Central memory CD4-positive, alpha-beta T cell (primary cell): ENCODE measurements at places on chromosomes 16 and 17.
A peak's percentile ranks its signal among the peaks of the same experiment; 100 is the strongest.

DNA sequence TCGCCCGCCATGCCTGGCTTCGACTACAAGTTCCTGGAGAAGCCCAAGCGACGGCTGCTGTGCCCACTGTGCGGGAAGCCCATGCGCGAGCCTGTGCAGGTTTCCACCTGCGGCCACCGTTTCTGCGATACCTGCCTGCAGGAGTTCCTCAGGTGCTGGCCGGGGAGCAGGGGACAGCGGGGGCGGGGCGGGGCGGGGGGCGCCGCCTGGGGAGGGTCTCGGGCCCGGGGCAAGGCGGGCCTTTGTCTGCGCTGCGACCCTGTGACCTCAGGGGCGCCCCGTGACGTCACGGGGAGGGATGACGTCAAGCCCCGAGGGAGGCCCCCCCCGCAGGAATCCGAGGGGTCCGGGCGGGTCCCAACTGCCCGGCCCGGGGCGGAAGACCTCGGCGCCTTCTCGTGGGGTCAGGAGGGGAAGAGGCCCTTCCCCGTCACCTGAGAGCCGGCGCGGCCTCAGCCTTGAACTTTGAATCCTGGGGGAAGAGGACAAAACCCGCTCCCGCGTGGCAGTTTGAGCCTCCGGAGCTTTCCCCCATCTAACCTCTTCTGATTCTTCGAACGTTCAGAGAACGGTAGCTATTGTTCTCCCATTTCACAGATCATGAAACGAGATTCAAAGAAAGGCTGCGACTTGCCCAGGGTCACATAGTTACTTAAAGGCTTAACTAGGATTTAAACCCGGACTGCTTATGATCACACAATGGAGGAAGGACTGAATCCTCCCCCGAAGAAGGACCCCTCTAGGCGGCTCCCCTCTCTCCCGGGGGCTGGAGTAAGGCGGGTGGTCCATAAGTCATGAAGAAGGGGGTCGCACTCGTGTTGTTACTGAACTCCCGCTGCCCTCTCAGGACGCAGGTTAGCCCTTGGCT, 527 bp downstream of the TRAF4 start:
- DNase-seq: peak; percentile 46

DNA sequence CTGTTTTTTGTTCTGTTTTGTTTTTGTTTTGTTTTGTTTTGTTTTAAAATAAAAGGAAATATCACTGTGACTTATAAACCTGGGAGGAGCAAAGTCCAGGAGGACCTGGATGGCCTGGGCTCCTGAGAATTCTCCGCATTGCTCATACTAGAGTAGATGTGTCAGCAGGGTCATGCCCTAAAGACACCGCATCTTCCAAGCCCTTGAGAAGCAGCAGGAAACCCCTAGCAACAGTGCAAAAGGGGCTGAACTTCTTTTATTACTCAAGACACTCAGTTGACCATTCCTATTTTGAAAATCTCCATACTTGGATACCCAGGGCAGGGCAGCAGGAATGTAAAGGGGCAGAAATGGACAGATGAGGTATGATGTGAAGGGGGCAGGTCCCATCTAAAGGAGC, 51.8 kb downstream of the SYT17 start:
- DNase-seq: no peak

- no peak for DNase-seq
Measured at GRCh38 chr16:78689028-78689427, 589.6 kb downstream of the WWOX start.

GRCh38 chr17:63558441-63558840, 8.2 kb downstream of the DCAF7 start:
- no peak for DNase-seq

DNA sequence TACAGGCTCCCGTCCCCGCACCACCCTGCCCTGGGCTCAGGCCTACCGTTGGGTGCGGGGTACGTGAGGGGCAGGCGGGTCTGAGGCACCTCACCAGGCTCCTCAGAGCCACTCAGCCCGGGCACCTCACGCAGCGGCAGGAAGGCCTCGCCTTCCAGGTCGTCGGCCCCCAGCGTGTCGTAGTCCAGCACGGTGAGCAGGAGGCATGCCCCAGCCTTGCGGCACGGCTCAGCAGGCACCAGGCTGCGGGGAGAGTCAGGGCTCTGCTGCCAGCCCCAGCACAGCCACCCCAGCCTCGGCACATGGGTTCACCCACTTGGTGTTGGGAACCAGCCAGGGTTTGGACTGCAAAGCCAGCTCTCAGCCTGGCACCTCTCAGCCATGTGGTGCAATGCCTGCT, 15.5 kb downstream of the UNC13D start:
- DNase-seq: no peak

DNA sequence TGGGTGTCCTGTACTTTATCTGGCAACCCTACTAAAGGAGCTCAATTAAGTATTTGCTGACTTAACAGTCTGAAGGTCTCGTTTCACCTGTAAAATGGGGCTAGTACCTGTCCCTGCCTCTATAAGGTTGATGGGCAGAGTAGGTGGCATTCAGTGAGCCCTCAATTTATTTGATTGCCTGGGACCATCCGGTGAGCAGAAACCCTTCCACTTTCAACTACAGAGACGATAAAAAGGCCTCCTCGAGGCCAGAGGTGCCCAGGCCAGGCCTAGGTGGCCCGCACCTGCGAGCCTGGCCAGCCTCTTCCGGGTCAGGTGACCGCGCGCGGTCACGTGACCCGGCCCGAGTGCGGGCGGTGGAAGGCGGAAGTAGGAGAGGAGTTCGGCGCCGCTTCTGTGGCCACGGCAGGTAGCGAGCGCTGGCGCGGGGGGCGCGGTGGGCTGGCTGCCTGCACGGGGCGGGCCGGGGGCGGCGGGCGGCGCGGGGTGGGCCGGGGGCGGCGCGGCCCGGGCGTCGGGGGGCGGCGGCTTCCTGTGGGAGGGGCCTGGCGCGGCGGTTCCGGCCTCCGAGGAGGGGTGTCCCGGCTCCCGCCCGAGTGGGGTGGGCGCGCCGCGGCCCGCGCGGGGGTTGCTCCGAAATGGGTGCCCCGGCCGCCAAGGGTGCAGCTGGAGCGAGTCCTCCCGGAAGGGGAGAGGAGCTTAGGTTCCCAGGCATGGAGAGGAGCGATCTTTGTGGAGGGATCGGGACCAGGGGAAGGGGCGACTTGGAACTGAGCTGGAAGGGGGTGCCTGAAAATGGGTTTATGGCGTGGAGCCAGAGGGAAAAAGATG, at the start of gene WWP2:
TSS of gene WWP2 (plus strand) at position 350 of the 831 bp plus-strand sequence. CDS start 24,679 bp downstream, outside the sequence.
- DNase-seq: peak; percentile 77

DNA sequence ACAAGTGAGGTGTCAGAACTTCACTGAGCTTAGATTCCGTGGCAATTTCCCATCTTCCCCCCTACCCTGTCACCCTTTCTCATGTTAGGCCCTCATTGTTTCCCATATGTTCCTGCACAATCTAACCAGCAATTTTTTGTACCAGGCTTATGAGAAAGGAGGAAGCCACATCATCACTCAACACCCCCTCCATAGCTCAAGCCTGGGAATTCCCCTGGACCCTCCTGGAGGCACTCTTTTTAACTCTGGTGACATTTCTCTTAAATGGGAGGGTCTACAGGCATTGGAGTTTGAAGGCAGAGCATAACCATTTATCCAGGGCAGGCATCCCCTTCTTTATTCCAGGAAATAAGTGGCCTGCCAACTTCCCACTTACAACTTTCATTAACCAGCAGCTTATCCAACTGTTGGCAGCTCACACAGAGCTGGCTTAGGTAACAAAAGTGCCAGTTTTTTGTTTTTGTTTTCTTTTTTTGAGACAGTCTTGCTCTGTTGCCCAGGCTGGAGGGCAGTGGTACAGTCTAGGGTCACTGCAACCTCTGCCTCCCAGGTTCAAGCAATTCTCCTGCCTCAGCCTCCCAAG, 10.4 kb upstream of the GLG1 start:
- no peak for DNase-seq

DNA sequence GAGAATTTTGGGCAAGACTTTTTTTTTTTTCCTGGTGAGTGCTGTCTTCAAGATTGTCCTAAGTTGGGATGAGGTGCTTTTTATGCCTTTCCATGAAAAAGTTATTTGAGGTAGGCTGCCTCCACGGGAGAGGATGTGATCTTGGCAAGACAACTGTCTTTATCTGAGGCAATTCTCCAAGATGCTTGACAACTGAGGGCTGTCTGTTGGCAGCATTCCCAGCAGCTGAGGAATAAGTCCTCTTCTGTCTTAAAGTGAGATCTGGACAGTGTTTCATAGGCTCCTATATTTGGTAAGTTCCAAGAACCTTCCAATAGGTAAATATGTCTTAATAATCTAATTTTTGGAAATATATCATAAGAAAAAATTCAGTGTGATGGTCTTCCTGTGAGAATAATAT, 662.0 kb downstream of the CDH11 start:
- DNase-seq: no peak

DNA sequence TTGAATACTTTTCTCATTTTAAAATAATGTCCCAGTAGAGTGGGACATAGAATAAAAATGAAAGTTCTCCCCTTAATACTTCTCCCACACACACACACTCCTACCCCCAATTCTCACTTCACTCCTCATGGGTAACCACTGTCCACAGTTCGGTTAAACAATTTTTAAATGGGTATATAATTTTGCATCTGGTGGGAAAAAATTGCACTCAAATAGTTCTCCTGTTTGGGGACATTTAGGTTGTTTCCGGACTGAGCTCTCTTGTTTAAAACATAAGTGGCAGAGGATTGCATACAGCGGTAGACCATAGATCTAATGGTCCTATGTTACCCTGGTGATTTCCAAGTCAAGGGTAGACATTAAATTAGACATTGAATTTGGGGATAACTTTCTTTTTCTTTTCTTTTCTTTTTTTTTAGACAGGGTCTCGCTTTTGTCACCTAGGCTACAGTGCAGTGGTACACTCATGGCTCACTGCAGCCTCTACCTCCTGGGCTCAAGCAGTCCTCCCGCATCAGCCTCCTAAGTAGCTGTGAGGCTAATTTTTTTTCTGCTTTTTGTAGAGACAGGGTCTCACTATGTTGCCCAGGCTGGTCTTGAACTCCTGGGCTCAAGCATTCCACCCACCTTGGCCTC, 138.3 kb downstream of the SOCS1 start:
- DNase-seq: no peak

DNA sequence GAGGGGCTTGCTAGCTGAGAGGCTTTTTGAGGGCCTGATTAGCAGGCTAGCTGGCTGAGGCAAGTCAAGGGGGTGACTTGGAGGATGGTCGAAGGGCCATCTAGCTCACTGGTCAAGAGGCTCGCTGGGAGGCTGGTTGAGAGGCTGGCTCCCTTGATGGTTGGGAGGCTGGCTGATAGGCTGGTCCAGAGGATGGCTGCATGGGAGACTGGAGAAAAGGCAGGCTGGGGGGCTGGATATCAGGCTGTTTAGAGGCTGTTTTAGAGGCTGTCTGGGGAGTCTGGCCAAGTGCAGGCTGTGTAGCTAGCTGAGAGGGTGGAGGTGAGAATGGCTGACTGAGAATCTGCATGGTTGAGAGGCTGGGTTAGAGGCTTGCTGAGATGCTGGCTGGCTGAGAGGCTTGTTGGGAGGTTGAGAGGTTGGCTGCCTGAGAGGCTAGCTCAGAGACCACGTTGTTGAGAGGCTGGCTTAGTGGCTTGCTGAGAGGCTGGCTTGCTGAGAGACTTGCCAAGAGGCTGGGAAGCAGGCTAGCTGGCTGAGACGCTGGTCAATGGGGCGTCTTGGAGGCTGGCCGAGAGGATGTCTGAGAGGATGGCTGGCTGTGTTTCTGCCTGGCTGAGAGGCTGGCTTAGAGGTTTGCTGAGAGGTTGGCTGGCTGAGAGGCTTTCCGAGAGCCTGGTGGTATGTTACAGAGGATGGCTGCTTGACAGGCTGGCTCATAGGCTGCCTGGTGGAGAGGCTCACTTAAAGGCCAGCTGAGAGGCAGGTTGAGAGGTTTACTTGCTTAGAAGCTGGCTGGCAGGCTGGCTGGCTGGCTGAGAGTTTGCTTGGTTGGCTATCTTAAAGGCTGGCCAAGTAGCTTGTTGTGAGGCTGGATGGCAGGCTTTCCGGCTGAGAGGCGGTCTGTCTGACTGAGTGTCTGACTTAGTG, 36.6 kb upstream of the ACSM2B start:
- DNase-seq: no peak

DNA sequence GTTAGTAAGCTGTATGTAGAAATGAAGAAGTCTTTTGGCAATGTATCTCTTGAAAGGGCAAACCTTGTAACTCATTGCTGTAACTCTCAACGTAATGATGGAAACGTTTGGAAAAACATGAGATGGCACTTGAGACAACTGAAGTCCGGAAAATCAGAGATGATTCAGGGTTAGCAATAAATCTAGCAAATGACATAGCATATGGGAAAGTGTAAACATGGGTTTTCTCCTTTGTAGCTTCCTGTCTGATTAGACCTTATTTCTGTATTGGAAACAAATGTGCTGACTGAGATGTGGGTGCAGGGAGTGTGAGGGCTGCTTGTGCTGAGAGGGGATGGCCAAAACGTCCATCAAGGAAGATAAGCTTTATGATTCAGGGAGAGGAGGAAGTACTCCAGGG, 110.7 kb upstream of the FAM20A start:
- DNase-seq: no peak

GRCh38 chr17:199806-200545, 18.5 kb upstream of the DOC2B start:
- DNase-seq: no peak

GRCh38 chr17:2347805-2348685, 10.7 kb downstream of the SGSM2 start:
- DNase-seq: no peak

DNA sequence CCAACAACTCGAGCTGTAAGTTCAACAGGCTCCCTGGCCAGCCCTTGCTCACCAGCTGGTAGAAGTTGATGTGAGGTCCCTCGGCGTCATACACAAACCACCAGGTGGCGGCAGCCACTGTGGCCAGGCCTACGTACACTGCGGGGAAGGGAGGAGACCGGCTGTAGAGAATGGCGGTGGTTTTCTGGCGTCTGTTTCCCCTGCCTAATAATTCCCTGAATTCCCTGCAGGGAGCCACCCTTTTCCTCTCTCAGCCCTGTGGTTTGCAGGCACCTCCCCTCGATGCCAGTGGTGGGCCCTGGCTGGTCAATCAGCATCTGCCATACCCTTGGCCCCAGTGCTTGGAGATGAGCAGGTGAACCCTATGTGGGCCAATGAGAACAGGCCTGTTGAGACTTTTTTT, 18.9 kb upstream of the P2RX1 start:
- DNase-seq: no peak

GRCh38 chr17:72378414-72379390, 257.9 kb downstream of the SOX9 start:
- DNase-seq: no peak

DNA sequence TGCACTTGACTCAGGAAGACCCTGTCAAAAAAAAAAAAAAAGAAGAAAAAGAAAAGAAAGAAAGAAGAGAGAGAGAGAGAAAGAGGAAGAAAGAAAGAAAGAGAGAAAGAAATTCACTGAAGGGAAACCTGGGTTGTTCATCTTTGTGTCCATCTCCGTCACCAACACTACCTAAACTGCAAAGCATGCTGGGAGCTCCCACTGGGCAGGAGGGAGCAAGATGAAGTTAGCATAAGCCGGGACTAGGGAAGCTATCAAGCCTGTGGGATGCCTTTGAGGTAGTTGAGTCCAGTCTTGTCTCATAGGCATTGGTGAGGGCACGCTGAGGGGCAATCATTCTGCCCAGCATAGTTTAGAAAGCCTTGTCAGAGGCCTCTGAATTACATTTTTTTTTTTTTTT, 7.6 kb upstream of the CBFB start:
- no peak for DNase-seq

DNA sequence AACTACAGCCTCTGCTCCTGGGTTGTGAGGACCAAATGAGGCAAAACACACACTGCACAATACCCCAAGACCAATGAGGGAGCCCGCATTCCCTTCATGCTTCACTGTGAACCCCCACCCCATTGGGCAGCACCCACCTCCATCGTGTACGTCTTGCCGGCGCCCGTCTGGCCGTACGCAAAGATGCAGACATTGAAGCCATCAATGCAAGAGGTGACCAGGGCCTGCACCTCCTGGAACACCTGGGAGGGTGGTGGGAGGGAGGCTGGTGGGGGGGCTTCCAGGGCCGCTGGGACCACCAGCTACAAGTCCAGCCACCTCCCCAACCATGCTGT, 28.4 kb downstream of the KATNB1 start:
- DNase-seq: no peak
